ENCODE measurements at places on chromosomes 1 and 21. TPM values are rescaled to one million over a fixed set of nuclear protein-coding genes. Genes with fewer than 3 reads are reported as not detected.
A peak's percentile ranks its signal among the peaks of the same experiment; 100 is the strongest.

The OR10R2 gene
- total RNA-seq, result not detected

The GABRD gene
- total RNA-seq, result 0.35 TPM

The U2AF1 gene
- total RNA-seq, result 10.2 TPM

The PTPRU gene
- total RNA-seq, result 10.6 TPM

The PCBP3 gene
- total RNA-seq, result 0.93 TPM

The FAM131C gene
- total RNA-seq, result 0.09 TPM

The ETV3L gene
- not detected for total RNA-seq

The DPH5 gene
- total RNA-seq, result 46.1 TPM

The SLC2A5 gene
- 4.5 TPM for total RNA-seq

The CD101 gene
- total RNA-seq, result 3.5 TPM

The PTAFR gene
- 1.6 TPM for total RNA-seq

The SPRR2G gene
- total RNA-seq, result not detected

The DEPDC1 gene
- total RNA-seq, result 6.8 TPM

The CD34 gene
- total RNA-seq, result 62.2 TPM

The PLEKHG5 gene
- 12.1 TPM for total RNA-seq

The CYP4X1 gene
- total RNA-seq, result 3.0 TPM

The NOS1AP gene
- total RNA-seq, result 0.40 TPM

The GOLT1A gene
- total RNA-seq, result 0.09 TPM

The HEYL gene
- 19.5 TPM for total RNA-seq

DNA sequence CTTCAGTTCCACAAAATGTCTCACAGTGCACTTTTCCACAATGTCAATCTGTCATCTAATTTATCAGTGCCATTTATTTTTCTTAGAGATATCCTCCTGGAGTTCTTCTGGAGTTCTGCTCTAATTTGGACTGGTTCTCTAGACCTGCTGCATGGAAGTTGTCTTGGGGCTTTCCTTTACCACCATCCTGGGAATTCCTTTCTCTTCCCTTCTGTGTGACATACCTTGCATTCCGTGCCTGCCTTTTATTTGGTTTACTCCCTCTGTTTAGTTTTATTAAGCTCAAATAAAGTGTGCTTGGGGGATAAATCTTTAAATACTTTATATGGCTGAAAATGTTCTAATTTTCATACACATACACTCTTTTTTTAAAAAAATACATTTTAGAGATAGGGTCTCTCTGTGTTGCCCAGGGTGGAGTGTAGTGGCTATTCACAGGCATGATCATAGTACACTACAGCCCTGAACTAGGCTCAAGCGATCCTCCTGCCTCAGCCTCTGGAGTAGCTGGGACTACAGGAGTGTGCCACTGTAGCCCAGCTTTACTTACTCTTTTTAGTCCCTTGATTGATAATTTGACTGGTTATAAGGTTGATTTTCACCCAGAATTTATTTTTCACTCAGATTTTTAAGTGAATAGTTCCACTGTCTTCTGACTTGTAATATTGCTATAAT is 14.4 kb downstream of the MTF2 start:
- no peak for DNase-seq

DNA sequence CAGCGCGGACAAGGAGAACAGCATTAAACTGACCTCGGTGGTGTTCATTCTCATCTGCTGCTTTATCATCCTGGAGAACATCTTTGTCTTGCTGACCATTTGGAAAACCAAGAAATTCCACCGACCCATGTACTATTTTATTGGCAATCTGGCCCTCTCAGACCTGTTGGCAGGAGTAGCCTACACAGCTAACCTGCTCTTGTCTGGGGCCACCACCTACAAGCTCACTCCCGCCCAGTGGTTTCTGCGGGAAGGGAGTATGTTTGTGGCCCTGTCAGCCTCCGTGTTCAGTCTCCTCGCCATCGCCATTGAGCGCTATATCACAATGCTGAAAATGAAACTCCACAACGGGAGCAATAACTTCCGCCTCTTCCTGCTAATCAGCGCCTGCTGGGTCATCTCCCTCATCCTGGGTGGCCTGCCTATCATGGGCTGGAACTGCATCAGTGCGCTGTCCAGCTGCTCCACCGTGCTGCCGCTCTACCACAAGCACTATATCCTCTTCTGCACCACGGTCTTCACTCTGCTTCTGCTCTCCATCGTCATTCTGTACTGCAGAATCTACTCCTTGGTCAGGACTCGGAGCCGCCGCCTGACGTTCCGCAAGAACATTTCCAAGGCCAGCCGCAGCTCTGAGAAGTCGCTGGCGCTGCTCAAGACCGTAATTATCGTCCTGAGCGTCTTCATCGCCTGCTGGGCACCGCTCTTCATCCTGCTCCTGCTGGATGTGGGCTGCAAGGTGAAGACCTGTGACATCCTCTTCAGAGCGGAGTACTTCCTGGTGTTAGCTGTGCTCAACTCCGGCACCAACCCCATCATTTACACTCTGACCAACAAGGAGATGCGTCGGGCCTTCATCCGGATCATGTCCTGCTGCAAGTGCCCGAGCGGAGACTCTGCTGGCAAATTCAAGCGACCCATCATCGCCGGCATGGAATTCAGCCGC is 2.5 kb downstream of the S1PR1 start:
- no peak for DNase-seq

DNA sequence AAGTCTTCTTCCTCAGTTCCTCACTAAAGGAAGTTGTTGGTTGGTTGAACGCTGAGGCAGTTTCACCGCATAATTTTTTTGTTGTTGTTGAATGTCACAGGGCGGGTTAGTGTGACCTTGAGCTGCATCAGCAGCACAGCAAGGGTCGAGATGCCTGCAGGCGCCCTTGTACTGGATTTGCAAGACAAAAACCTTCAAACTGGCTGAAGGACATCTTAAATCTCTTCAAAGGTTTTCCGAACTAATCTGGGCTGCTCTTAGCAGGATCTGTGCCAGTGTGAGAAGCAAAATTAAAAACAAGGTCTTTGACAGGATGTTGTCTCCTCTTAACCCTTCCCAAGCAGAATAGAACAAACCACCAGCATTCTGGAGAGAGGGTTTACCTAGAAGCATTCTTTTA is 59.4 kb downstream of the NRIP1 start:
- peak; percentile 24 for DNase-seq

GRCh38 chr1:5751163-5751540 is 241.1 kb downstream of the NPHP4 start:
- peak; percentile 49 for DNase-seq

DNA sequence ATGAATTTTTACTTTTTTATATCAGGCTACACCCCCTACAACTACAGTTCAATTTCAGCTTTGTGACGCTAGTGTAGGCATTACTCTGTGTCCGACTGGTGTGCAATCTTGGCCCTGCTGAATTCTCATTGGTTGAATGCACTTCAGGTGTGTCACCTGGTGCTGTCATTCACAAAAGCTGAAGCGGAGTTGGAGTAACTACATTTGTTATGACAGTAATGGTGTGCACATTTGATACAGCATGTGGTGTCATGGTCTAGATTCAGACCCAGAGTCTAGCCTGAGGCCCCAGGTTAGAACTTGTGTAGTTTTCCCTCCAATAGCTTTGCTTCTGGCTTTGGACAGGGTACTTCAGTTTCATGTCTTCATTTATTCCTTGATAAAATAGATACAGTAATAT is 88.7 kb downstream of the C1orf94 start:
- no peak for DNase-seq

DNA sequence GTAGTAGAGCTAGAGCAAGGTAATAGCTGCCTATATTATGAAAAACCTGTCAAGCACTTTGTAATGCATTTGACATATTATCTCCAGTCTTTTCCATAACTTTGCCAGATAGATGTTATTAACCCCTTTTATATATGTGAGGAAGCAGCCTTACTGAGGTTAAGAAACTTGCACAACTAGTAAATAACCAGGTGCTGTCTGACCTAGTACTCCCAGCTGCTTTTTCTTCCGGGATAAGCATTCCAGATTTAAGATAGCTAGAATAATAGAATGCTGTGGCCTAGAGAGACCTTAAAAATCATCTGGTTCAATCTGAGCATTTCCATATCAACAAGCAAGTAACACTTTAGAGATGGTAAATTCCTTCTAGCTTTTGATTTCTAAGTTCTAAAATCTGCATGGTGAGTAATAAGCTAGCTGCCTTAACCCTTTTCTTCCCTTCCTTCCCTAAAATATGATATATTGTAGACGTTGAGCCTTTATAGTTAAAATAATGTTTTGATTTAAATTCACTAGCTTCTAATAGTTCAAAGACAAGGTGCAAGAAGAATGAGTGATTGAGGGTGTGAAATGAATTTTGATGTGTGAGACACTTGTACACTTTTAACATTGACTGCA is 1.8 kb downstream of the SH3GLB1 start:
- DNase-seq, result peak; percentile 38

DNA sequence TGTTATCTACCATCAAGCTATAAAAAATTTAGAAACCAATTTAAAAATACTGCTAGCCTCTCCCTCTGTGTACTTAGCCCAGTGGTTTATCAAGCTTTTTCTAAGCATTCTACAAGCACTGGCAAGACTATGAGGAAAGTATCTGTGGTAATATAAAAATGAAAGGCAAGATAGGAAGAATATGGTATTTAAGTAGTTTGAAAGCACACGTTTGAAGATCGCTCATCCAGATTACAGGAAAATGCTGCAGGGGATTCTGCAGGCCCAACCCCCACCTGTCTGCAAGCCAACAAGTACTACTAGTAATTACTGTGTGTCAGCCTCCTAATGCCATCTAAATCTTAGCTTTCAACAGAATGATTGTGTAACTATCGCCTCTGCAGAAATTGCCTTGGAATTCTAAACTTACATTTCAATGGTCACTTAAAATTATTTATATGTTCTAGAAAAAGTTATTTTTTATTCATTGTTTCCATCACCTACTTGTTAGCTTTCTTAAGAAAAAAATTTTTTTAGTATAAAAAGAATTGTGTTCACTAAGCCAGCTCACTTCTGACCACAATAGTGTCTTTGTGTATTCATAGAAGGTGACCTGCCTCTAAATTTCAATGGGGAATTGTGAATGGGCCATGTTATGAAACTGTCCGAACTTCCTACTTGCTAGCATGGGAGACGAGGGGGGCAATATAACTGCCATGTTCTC is 8.5 kb downstream of the ERRFI1 start:
- DNase-seq, result no peak

- no peak for DNase-seq
These were observed 229.5 kb downstream of the TOMM20 start for GRCh38 chr1:234899041-234899729.

GRCh38 chr1:59484096-59484495 is 187.2 kb downstream of the FGGY start:
- peak; percentile 61 for DNase-seq

GRCh38 chr1:246805135-246805716 is 81.0 kb downstream of the SCCPDH start:
- DNase-seq, result no peak

- DNase-seq, result peak; percentile 85
These were observed at the start of gene LPGAT1 for GRCh38 chr1:211830328-211831142. LPGAT1 (minus strand) TSS chr1:211830763; CDS start chr1:211829296, 1,467 bp downstream.

GRCh38 chr1:155649676-155650075 is 38.9 kb downstream of the YY1AP1 start:
- no peak for DNase-seq

GRCh38 chr1:29414086-29414485 is 177.8 kb downstream of the PTPRU start:
- DNase-seq, result no peak

GRCh38 chr1:224640018-224640417 is 23.9 kb downstream of the CNIH3 start:
- DNase-seq, result no peak

DNA sequence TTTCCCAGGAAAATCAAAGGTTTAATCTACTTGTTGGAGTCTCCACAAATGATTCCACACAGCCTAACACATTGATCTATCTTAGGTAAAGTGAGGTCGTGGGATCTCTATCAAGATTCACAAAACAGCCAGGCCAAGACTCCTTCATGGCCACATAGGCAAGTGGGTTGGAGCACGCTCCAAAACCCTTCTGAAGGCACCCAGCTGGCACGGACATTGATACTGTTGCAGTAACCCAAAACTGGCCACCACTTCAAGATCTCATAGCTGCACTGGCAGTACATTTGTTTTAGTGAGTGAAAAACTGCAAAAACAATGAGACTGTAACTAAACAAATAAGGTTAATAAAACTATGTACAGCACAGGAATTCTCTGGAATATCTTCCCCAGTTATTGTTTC is 61.9 kb downstream of the COLGALT2 start:
- no peak for DNase-seq

- no peak for DNase-seq
These were observed 184.1 kb upstream of the DUSP10 start for GRCh38 chr1:221925947-221926346.

GRCh38 chr1:66434096-66434495 is 99.9 kb upstream of the SGIP1 start:
- DNase-seq, result no peak

DNA sequence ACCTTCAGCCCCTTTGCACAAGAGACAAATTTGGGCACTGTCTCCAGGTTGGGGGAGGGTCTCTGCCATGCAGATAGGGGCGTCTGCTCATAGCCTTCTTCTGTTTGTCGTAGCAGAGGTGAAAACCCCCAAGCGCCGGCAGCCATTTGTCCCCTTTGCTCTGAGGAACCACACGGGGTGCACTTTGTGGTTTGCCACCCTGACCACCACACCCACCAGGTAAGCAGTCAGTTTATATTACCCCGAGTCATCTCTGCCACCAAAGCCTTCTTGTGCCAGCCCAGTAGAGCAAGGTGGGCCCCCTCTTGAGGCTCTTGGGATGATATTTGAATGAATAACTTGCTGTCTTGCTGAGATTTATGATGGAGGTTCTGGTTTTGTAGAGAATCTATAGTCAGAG is 111.8 kb downstream of the VPS13D start:
- no peak for DNase-seq

GRCh38 chr1:113901191-113901590 is 3.4 kb downstream of the AP4B1 start:
- DNase-seq, result no peak

GRCh38 chr1:203672346-203672745 is 45.7 kb downstream of the ATP2B4 start:
- DNase-seq, result peak; percentile 98

- no peak for DNase-seq
These were observed 127.5 kb upstream of the EDN2 start for GRCh38 chr1:41611932-41612450.

- DNase-seq, result peak; percentile 77
These were observed 17.0 kb downstream of the MKNK1 start for GRCh38 chr1:46587069-46587468.

GRCh38 chr1:3031401-3032221 is 10.3 kb downstream of the ACTRT2 start:
- peak; percentile 40 for DNase-seq

GRCh38 chr1:111204983-111205713 is 4.7 kb upstream of the DENND2D start:
- DNase-seq, result no peak

GRCh38 chr1:13703558-13704490 is 3.8 kb downstream of the PRDM2 start:
- no peak for DNase-seq

- DNase-seq, result no peak
These were observed at the start of gene ASCL5 for GRCh38 chr1:201126832-201127754. ASCL5 (minus strand) TSS chr1:201127184; CDS start chr1:201115372, 11,812 bp downstream.

DNA sequence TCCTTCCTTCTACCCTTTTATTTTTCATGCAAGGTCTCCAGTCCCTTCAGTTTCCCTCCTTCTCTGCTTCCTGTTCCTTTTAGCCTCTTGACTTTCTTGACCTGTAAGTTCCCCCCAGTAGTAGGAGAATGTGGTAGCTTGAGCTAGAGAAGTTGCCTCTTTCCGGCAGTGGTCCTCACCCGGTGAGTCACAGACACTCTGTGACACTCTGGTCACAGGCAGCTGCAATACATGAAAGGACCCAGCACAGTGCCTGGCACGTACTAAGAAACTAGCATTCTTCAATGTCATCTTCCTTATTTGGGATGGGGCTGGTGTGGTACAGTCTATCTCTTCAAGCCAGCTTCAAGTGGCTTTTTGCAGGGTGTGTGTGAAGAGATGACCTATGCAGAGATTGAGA is 16.0 kb downstream of the PFKFB2 start:
- no peak for DNase-seq
